ENCODE measurements at places on chromosomes 11 and 22. TPM values are rescaled to one million over a fixed set of nuclear protein-coding genes. Genes with fewer than 3 reads are reported as not detected.

DNA sequence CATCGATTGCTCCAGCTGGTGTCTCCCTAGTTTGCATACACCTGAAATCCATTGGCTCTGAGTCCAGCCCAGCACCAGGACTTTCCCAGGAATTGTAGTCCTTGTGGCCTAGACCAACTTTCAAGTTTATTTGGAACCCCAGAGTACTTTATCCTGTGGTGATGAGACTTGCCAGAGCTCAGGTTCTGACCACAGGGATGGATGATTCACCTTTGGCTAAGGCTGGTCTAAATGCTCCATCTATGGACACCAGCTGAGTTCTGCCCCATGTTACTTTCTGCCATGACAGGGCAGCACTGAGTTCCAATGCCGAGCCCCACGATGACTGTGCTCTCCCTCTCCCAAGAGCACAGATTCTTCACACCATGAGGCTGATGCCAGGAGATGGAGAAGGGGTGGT is 17.3 kb upstream of the INSC start:
- no peak for DNase-seq
- H3K27me3 ChIP-seq: no peaks in the 10 kb centered on the region
- H3K36me3 ChIP-seq: no peaks in the 10 kb centered on the region
- no peaks in the 10 kb centered on the region for H3K4me1 ChIP-seq
- no peak overlapping the region for H3K4me3 ChIP-seq

- no peak overlapping the region for H3K4me3 ChIP-seq
- DNase-seq: no peak
- no peak overlapping the region for H3K27ac ChIP-seq
- no peaks in the 10 kb centered on the region for H3K36me3 ChIP-seq
- no peaks in the 10 kb centered on the region for H3K4me1 ChIP-seq
These were observed 407.3 kb upstream of the CCDC90B start for GRCh38 chr11:83693306-83693992.

DNA sequence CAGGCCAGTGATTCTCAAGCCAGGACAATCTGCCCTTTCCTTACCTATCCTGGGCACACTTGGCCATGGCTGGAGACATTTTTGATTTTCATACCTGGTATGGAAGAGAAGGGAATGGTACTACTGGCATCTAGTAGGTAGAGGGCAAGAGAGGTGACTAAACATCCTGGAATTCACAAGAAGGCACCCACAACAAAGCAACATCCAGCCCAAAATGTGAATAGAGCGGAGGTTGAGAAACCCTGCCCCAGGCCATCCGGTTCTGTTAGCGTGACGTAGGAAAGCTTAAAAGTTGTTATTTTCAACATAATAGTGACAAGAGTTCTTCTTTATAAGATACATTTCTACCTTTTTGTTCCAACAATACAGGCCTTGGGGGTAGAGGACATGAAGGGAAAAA is 114.9 kb upstream of the ALX4 start:
- no peak overlapping the region for H3K4me3 ChIP-seq
- H3K27ac ChIP-seq: no peak overlapping the region
- no peak for DNase-seq
- no peaks in the 10 kb centered on the region for H3K4me1 ChIP-seq
- no peaks in the 10 kb centered on the region for H3K36me3 ChIP-seq
- no peaks in the 10 kb centered on the region for H3K27me3 ChIP-seq

Gene MEI1
- not detected for total RNA-seq

Gene TMPRSS4
- total RNA-seq: 498 TPM

DNA sequence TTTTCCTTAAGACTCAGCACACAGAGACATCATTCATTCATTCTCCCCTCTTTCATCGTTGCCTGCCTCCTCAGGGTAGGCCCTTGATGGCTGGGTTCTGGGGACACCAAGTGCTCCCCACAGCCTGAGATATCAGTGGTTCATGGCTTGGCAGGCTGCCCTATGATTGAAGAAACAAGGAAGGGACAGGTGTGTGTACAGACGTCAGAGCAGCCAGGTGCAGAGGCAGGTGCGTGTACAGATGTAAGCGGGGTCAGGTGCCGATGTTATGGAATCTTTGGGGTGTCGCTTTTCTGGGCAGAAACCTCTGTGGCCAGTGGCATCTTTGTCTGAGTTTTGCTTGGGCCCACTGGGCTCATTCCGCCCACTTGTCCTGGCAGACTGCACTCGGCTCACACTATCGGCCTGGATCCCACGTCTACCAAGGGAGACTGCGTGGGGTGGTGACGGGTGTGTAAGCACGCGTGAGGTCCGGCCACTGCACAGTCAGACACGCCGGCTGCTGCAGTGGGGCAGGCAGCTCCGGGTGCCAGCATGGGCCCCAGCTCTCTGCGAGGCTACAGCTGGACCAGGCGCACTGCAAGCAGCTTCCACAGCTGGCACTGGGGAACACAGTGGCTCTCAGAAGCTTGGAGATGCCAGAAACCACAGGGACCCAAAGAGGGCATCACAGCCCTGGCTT is 20.9 kb upstream of the KIAA0930 start:
- H3K4me3 ChIP-seq: no peak overlapping the region
- no peaks in the 10 kb centered on the region for H3K27me3 ChIP-seq
- peaks cover 20% of the 10 kb centered on the region for H3K4me1 ChIP-seq
- peak; percentile 60 for DNase-seq
- H3K36me3 ChIP-seq: no peaks in the 10 kb centered on the region
- no peak overlapping the region for H3K27ac ChIP-seq

GRCh38 chr11:76208438-76209374 is 2.4 kb upstream of the WNT11 start:
- H3K4me1 ChIP-seq: peaks cover 57% of the 10 kb centered on the region
- peak overlapping the region; percentile 64 for H3K4me3 ChIP-seq
- DNase-seq: peak; percentile 88
- H3K36me3 ChIP-seq: no peaks in the 10 kb centered on the region
- H3K27me3 ChIP-seq: peaks cover 99% of the 10 kb centered on the region
- H3K27ac ChIP-seq: no peak overlapping the region

DNA sequence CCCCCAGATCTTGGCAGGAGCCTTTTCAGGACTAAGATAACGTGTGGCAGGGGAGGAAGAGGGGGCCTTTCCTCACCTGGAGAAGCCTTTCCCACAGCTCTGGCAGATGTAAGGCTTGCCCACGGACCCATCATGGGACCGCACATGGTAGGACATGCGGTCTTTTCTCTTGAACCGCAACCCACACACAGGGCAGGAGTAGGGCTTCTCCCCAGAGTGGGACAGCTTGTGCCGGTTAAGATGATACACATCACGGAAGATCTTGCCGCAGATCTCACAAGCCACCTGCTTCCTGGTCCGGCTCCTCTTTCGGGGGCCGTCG is 1.9 kb downstream of the PATZ1 start:
- peak overlapping the region; percentile 89 for H3K27ac ChIP-seq
- peaks cover 35% of the 10 kb centered on the region for H3K36me3 ChIP-seq
- peak; percentile 35 for DNase-seq
- peaks cover 78% of the 10 kb centered on the region for H3K4me1 ChIP-seq

DNA sequence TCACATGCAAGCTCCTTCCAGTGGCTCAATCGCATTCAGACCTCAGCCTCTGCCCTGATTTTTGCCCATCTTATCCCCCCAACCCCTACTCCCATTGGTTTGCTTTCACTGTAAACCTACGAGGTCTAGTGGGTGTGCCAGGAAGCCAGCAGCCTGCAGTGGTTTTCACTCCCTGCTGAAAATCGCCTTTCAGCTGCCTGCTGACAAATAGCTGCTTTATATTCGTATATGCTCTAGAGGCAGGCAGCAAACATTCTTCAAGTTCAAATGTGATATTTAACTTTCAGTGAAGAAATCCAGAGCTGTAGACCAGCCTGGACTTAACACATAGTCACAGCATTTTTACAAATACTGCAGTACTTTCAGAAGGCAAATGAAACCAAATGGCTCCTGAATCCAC is 92.8 kb upstream of the APOA1 start:
- H3K36me3 ChIP-seq: peaks cover 7% of the 10 kb centered on the region
- no peak for DNase-seq
- H3K4me1 ChIP-seq: peaks cover 32% of the 10 kb centered on the region
- H3K27ac ChIP-seq: peak overlapping the region; percentile 69
- peak overlapping the region; percentile 31 for H3K4me3 ChIP-seq

- peaks cover 72% of the 10 kb centered on the region for H3K4me1 ChIP-seq
- no peak overlapping the region for H3K27ac ChIP-seq
- no peak for DNase-seq
- H3K36me3 ChIP-seq: peaks cover 2% of the 10 kb centered on the region
- no peaks in the 10 kb centered on the region for H3K27me3 ChIP-seq
- H3K4me3 ChIP-seq: no peak overlapping the region
These were observed 1.9 kb downstream of the RNF121 start for GRCh38 chr11:71930556-71931244.

DNA sequence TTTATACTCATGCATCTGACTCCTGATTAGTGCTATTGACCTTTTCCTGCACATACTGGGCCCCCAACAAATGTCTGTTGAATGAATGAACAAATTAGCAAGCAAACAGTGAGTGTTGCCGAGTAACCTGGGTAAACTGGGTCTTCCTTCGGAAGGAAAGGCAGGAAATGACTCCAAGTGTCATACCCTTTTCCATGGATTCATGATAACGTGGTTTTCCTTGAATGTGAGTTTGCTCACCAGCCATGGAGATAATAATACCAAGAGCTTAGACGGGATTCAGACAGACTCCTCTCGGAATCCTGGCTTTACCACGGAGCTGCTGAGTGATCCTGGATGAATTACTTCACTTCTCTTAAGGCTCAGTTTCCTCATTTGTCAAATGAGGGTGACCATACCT is 16.7 kb downstream of the TECTA start:
- DNase-seq: no peak
- H3K27me3 ChIP-seq: no peaks in the 10 kb centered on the region
- no peak overlapping the region for H3K4me3 ChIP-seq
- no peak overlapping the region for H3K27ac ChIP-seq

Gene MMP27
- total RNA-seq: not detected

- no peak for DNase-seq
- H3K27me3 ChIP-seq: no peaks in the 10 kb centered on the region
- H3K4me1 ChIP-seq: no peaks in the 10 kb centered on the region
These were observed 90.1 kb downstream of the KIF18A start for GRCh38 chr11:28017816-28018215.

DNA sequence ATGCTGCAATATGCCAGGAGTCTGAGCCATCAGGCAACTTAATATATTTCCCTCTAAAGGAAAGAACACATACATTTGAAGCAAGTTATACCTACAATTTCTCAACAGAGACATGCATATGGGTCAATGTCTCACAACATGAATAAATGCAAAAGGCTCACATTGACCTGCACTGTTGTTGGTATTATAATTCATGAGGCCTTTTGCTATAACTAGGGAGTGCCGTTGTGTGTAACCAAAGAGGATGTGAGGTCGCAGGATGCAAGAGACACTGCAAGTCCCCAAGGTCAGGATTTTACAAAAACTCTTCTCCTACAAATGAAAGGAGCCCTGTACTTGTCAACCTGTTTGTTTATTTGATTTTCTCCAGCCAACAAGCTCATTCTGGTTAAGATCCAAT is 250.5 kb downstream of the LARGE1 start:
- H3K27me3 ChIP-seq: no peaks in the 10 kb centered on the region
- H3K36me3 ChIP-seq: no peaks in the 10 kb centered on the region
- DNase-seq: no peak
- H3K27ac ChIP-seq: no peak overlapping the region
- H3K4me1 ChIP-seq: peaks cover 13% of the 10 kb centered on the region
- no peak overlapping the region for H3K4me3 ChIP-seq

DNA sequence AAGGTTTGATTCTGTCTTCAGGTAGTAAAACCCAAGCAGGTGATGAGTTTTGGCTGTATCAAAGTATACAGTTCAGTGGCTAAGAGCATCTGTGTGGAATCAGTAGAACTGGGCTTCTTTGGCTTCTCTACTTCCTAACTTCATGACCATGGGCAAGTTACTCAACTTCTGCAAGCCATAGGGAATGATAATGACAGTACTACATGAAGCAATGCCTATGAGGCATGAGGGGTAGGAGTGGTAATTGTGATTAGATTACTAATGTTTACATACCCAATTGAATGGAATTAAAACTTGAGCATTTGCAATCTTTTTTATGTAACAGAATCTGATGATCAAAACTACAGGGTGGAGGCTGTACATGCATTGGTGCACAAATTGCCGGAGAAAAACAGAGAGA is 164.3 kb downstream of the PGR start:
- H3K27me3 ChIP-seq: no peaks in the 10 kb centered on the region
- DNase-seq: no peak

DNA sequence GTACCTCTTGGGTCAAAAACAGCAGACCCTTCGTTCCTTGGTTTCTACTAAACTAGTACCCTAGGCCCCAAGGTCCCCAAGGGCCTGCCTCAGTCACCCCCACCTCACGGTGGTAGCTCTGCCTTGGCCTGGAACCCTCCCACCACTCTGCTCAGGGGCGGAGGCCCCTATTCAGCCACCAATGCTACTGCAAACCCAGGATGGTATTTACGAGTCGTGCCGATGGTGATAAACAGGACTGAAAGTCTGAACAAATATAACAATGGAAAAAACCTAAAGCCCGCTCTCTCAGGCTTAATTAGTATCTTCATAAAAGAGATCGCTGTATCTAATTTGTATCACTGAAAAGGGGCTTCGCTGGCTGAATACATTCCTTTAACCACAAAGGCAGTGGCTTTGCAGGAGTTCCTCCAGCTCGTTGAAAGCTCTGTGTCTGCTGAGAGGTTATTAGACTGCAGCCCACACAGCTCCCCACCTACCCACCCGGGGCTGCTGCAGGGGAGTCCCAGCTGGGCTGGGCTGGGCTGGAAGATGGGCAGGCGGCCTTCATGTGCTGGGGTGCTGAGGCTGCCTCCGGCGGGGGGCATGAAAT is 15.2 kb downstream of the SHISAL1 start:
- H3K4me1 ChIP-seq: no peaks in the 10 kb centered on the region
- no peaks in the 10 kb centered on the region for H3K27me3 ChIP-seq
- no peak overlapping the region for H3K4me3 ChIP-seq
- no peak for DNase-seq

- no peak for DNase-seq
- H3K4me3 ChIP-seq: no peak overlapping the region
These were observed 240.3 kb downstream of the BRD1 start for GRCh38 chr22:49587421-49587820.

DNA sequence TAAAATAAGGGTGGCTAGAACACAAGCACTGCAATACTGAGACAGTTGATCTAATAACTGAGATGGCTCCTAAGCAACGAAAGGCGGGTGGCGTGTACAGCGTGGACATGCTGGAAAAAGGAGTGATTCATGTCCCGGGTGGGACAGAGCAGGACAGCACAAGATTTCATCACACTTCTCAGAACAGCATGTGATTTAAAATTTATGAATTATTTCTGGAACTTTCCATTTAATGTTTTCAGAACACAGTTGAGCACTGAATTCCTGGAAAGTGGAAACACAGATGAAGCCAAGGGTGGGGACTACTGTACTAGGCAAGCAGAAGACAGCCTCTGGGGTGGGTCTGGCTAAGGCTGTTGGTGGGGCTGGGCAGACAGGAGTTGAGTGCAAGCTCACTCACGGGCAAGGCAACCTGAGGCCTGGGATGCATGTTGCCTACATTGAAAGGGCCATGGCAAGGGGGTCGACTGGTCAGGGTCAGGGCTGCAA is 165.6 kb upstream of the DDI1 start:
- H3K27me3 ChIP-seq: no peaks in the 10 kb centered on the region
- H3K36me3 ChIP-seq: no peaks in the 10 kb centered on the region
- no peak overlapping the region for H3K4me3 ChIP-seq

- no peak overlapping the region for H3K27ac ChIP-seq
- DNase-seq: no peak
- H3K4me1 ChIP-seq: no peaks in the 10 kb centered on the region
- no peaks in the 10 kb centered on the region for H3K27me3 ChIP-seq
- peaks cover 80% of the 10 kb centered on the region for H3K36me3 ChIP-seq
- no peak overlapping the region for H3K4me3 ChIP-seq
These were observed 66.3 kb downstream of the CABIN1 start for GRCh38 chr22:24077416-24077815.

All from stomach (tissue), 19 donors.